ENCODE measurements at places on chromosomes 2 and 18.
A peak's percentile ranks its signal among the peaks of the same experiment; 100 is the strongest.

DNA sequence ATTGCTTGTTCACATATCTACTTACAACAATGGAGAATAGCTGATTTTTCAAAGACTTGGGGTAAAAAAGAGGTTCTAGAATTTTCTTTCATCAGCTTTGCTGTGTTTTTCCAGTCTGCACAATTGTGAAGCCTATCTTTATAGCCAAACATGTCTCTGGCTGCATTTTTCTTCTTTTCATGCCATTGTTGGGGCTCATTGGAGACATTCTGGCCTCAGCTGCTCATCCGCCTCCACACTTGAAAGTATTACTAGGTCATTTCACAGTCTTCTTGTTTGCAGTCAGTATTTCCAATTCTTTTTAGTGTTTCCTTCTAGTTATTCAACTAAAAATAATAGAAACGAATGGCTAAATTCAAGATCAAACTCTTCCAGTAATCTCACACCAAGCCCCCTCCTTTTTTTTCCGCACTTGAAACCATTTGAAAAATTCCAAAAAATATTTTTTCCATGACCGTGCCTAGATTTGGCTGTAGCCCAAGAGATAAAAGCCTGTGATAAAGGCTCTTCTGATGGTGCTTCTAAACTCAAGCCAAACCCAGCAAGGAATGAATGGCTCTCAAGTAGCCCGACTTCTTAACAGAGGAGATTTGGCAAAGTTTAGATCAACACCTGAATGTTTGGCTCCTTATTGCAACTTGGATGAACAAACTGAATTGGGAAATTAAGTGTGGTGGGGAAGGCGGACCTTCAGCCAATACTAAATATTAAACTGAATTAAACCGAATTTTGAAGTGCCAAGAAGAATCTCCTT is 103.4 kb downstream of the NRP2 start:
- no peak for DNase-seq

- no peak for DNase-seq
Observed at GRCh38 chr2:148110184-148110583, 89.3 kb downstream of the MBD5 start.

DNA sequence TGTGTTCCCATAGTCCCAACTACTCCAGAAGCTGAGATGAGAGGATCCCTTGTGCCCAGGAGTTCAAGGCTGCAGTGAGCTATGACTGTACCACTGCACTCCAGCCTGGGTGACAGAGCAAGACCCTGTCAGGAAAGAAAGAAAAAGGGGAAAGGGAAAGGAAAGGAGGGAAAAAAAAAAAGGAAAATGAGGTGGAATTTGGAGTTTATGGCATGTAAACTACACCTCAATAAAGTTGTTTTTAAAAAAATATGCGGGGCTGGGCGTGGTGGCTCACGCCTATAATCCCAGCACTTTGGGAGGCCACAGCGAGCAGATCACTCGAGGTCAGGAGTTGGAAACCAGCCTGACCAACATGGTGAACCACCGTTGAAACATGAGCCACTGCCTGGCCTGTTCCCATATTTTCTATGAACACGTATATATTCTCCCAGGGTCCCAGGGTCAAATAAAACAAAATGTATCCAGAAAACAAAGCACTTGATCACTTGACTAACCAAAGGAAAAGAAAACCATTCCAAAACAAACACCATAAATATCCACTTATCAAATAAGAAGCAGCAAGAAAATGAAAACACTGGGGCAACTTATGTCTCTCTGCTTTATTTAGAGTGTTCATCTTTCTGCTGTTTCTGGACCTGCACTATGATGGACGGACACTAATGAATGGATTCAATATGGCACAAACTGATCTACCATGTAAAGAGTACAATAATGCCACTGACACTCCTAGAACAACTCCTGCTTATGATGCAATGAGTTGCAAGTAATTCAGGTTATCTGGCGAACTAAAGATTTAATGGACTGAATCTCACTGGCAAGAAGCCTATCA is 56.8 kb downstream of the ASXL2 start:
- DNase-seq = no peak

DNA sequence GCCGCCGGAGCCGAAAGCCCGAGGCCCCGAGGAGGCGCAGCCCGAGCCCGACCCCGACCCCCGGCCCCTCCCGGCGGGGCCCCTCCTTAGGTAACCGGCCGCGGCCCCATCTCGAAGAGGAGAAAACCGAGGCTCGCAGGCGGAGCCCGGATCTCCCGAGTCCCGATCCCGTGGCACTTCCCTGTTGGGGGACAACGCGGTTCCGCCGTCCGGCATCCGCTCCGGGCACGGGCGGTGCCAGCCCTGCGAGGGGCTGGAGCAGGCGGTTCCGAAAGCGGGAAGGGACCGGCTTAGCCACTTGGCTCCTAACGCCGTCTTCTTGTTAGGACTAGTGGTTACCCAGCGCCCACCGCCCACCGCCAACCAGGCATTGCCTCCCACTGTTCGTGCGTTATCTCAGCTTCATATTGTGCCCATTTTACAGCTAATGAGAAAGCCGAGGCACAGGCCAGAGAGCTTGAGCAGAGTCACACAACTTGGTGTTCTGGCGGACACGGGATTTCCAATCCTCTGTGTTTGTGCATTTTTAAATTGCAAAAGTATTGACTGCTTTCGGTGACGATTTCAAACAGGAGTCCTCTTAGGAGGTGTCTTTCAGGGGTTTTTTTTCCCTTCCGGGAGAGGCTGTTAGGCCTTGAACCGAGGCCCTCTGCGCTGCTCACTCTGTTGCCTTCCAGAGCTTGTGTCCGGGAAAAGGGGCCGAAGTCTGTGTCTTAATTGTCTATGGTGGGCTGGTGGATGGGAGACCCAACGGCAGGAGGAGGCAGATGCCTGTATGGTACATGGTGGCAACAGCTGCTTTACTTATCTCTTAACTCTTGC is 562 bp downstream of the CENPA start:
- DNase-seq = no peak

DNA sequence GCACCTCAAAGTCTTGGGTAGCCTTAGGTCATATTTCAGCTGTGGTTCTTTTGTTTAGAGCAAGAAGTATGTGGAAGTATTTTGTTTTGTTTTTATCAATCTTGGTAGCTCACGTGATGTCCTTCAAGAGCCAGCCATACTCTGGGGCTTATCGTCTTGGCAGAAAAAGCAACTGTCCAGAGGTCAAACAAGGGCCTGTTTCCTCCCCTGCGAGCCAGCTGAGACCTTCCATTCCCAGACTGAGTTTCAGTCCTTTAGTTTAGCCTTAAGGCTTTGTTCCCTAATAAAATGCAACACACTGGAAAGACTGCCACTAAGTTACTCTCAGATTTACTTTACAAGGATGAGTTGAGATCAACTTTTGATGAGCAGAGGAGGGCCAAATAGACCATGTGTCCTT is 63.5 kb downstream of the TXNL1 start:
- no peak for DNase-seq

GRCh38 chr2:203240491-203240890 is 1.7 kb downstream of the CYP20A1 start:
- no peak for DNase-seq

DNA sequence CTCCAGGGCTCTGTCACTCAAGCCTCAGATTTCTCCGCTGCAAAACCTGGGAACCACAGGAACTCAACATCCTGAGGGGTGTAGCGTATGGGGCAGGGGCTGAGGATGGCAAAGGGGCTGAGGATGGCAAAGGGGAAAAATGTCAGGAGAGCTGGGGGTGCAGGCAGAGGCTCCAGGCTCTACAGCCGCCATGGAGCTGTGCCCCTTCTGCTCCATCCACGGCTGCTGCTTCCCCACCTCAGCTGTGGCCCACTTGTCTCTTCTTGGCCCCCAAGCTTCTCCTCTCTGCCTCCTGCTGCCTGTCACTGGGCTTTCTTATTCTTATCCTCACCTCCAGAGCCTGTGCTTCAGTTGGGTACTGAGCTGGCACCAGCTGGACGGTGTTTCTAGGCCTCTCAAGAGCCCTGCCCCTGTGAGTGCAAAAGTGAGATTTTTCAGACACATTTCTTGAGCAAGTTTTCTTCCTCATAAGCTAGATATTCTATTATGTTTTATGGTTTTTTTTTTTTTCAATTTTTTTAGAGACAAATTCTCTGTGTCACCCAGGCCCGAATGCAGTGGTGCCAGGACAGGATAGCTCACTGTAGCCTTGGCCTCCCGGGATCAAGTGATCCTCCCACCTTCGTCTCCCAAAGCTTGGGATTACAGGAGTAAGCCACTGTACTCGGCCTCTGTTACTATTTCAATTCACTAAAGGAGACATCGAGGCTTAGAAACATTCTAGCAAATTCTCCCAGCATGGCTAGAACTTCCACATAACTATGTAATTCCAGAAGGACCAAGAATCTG is 49.0 kb downstream of the MARCO start:
- no peak for DNase-seq

DNA sequence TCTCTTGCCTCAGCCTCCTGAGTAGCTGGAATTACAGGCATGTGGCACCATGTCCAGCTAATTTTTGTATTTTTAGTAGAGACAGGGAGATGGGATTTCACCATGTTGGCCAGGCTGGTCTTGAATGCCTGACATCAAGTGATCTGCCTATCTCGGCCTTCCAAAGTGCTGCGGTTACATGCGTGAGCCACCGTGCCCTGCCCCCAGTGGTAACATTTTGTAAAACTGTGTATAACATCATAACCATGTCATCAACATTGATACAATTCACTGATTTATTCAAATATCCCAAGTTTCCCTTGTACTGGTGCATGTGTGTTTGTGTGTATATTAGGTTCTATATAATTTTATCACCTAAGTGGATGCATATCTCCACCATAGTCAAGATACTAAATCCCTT is 70.0 kb downstream of the PDCL3 start:
- no peak for DNase-seq

DNA sequence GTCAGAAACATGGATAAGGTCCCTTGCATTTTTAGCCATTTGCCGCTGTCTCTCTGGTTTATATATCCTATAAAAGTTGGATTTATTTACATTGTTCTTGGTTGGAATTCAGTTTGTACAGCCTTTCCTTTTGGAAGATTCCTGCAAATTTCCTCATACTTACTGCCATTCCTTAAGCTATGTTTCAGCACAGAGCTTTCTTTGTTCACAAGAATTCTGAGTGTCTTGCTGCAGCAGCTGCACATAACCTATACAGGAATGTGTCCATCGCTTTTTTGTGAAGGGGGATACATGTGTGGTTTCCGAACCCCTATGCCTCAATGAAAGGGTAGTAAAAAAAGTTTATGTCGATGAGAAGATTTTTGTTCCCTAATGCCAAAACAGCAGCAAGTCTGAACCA is 48.3 kb upstream of the CCDC68 start:
- no peak for DNase-seq

- DNase-seq = no peak
Observed at GRCh38 chr18:36993068-36993467, 164.1 kb downstream of the KIAA1328 start.

- DNase-seq = no peak
Observed at GRCh38 chr2:139628931-139629330, 848.7 kb upstream of the NXPH2 start.

DNA sequence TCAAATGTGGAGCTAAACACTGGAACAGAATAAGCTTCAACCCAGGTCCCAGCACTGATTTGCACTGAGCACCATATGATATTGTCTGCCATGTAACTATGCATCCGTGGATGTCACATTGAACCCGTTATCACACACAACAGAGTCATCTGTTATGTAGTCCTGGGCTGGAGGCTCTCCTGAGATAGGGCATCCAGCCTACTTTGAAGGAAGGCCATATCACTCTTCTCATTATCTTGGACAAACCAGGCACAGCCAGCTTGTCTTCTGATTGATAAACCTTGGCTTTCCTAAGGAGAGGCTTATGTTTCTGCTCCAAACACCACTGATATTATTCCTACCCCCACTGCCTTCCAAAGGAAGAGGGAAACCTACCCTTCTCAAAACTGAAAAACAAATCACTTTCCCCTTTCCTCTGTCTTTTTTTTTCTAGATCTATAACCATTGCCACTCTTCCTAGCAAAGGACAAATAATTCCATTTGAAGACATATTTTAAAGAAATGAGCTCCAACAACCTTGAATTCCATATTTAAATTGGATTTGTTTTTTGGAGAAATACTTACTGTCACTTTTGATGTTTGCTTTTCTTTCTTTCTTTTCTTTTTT is 16.4 kb downstream of the RSAD2 start:
- no peak for DNase-seq

DNA sequence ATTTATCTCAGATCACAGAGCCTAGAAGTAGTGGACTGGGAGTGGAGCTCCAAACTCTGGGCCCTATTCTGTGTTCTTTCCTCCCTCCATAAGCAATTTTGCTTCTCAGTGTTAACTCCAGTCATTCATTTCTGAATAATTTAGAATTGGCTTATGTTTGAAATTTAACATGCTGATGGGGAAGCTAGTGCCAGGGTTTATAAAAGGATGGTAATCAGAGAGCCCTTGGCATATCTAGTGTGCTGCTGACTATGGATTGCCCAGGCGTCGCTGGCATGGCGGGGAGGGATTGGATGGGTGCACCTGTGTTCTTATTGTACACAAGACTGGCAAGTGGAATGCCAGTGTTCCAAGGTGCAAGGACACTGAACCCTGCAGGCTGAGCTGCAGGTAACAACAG is 177.1 kb downstream of the ACOXL start:
- no peak for DNase-seq

- DNase-seq = no peak
Observed at GRCh38 chr18:49560624-49561288, 1.1 kb upstream of the LIPG start.

GRCh38 chr18:58813561-58814225 is 51.0 kb upstream of the ZNF532 start:
- no peak for DNase-seq

- no peak for DNase-seq
Observed at GRCh38 chr2:66813976-66814375, 379.1 kb downstream of the MEIS1 start.

DNA sequence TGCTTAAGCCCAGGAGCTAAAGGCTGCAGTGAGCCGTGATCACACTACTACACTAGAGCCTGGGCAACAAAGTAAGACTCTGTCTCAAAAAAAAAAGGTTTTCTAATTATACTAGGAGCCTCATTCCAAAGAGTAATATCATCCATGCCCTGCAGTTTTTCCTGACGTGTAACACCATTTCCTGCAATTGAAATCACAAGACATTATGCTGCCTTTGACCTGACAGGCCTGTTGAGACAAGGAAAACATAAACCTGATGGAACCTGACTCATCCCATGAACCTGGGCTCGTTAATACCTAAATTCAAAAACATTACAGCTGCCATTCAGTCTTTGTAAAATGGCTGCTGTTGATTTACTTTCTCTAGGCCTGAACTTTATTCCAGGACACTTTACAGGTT is 58.7 kb upstream of the PEX13 start:
- DNase-seq = no peak

GRCh38 chr2:128799284-128799552 is 480.6 kb upstream of the HS6ST1 start:
- no peak for DNase-seq

- peak; percentile 29 for DNase-seq
Observed at GRCh38 chr2:43225093-43225787, 1.2 kb downstream of the ZFP36L2 start.

- no peak for DNase-seq
Observed at GRCh38 chr2:173511942-173512341, 157.3 kb downstream of the CDCA7 start.

GRCh38 chr2:218438596-218438995 is 19.7 kb downstream of the VIL1 start:
- no peak for DNase-seq

GRCh38 chr2:217826520-217826919 is 176.3 kb downstream of the TNS1 start:
- no peak for DNase-seq
